ENCODE measurements at places on chromosomes 7 and 10.

DNA sequence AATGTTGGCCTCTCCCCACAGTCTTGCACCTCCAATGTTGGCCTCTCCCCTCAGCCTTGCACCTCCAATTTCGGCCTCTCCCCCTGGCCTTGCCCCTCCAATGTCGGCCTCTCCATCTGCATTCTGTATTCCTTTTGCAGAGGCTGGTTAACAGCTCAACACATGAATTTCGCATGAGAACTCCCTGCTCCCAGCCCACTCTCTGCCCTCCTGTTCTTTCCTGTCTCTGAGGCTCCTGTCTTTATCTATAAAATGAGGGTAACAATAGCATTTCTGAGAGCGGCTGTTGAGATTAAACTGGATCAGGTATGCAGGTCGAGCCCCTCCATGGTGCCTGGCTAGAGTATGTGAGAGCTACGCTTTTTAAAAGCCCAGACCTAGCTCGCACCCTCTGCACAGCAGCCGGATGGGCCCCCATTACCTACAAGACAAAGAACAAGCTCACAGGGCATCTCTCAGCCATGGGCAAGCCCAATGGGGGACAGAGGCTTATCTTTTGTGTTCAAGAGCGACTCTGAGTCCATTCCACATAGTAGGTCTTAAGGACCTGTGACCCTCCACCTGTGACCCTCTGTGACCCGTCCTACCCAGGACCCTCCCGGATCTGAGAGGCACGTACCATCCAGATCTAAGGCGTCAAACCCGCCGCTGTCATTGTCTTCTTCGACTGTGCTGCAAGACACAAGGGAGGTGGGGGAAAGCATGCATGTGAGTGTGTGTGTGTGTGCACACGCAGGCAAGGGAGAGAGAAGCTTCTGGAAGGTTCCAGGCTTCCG lies 82.2 kb upstream of the GNA12 start:
- no peak for DNase-seq

DNA sequence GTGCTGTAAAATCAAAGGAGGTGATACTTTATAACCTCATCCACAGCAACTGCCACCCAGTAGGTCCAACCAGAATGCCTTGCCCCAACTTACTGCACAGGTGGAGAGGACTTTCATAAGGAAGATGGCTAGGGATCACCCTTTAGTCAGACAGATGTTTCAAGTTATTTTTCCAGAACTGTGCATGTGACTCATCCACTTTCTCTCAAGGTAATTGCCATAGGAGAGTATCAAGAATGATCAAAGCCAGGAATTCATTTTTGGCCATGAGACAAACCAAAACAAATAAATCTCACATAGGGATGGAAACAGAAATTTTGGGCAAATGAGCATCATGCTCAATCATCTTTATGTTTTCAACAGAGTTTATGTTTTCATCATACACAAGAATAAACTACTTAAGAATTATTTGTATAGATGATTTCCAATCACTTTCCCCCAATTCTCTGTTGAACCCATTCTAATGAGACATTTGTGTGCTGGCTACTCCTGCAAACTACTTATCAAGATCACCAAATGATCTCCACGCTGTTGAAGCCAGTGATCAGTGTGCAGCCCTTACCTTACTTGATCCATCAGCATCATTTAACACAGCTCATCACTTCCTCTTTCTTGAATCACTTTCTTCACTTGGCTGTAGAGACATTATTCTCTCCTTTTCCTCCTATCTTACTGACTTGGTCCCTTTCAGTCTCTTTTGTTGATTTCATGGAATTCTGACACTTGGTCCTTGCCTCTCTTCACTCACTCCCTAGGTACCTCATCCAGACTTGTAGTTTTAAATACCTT lies 74.0 kb downstream of the SLC16A9 start:
- DNase-seq, result no peak

DNA sequence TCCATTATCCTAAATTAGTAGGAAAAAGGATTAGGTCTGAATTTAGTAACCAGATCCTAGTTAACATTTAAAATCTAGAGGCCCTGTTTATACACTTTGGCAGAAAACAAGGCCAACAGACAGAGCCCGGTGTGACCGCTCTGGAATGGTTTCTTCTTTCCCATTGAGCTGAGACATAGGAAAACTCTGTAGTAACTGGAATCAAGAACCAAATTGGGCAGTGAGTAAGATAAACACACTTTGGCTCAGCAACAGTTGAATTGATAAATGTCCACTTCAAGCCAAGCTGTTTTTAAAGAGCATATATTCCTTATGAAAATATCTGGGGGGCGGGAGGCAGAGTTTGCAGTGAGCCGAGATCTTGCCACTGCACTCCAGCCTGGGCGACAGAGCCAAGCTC lies 343.7 kb upstream of the SEMA3A start:
- no peak for DNase-seq

GRCh38 chr10:132113206-132113605 lies 47.5 kb downstream of the JAKMIP3 start:
- no peak for DNase-seq

DNA sequence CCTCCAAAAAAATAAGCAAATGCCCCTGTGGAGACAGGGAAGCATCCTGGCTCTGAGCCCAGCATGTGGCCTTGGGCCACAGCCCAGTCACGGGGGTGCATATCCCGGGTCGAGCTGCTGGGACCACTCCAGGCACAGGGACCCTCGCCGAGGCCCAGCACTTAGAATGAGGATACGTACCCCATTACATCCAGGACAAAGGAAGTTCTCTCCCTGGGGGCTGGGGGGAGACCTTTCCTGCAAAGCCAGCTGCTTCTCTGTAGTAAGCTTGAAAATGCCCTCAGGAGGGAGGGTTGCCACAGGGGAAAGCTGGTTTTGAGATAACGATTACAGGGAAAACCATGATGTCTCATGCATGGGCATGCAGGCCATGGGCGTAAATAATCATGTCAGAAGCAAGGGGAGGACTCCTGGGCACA lies 75.5 kb downstream of the HIPK2 start:
- no peak for DNase-seq

DNA sequence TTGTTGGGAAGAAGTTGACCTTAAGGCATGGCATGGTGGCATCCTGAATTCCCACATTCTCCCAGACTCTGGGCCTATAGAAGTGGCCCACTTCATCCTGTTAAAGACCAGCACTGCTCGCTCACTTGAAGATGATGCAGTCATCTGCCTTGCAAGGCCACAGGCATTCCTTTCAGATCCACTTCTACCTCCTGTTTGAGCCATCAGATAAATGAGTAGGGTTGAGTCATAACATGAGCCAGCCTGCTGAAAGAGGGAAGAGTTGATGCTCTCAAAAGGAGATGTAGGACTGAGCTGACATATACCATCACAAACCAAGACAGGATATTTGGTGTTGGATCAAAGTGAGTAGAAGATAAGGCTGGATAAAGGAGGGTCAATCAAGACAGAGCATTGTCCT lies 1.5 kb upstream of the EBLN1 start:
- DNase-seq, result no peak

GRCh38 chr10:93589648-93590562 lies 11.1 kb downstream of the RBP4 start:
- no peak for DNase-seq

DNA sequence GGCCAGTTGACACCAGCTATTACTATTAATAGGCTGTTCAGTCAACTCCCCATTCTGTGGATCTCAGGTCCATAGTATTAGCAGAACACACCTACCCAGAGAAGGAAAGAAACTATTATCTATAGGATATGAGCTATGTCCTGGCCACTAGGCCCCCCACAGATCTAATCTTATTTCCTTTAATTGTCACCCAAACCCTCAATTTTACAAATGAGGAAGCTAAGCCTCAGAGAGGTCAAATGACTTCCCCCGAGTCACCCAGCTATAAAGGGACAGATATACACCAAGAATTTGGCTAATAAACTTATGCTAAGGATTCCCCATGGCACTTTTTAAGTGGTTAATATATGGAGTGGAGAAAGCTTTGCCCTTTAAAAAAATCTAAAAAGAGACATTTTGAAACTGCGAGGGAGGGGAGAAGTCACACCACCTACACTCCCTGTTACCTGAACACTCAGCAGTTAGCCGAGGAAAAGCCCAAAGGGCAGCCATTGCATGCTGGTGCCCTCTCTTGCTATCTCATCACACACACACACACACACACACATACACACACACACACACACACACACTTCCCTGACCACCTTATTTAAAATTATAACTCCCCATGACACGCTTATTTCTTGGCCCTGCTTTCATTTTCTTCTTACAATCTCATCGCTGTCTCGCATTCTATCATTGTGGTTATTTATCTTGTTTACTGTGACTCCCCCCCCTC lies 157.0 kb upstream of the ADO start:
- no peak for DNase-seq

DNA sequence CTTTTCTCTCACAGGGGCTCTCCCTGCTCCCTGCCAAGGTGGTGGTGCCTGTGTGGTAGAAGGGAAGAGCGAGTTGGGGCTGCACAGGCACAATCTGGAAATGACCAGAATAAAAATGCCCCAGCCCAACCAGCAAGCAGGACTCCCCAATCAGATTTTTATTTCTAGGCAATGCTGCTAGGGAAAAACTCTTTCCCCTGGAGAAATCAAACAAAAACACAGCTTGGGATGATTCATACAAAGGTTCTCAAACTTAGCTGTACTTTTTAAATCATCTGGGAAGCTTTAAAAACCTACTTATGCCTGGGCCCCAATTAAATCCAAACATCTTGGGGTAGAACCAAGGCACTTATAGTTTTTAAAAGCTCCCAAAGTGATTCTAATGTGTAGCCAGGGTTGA lies 243.2 kb downstream of the HTR7 start:
- no peak for DNase-seq

- DNase-seq, result no peak
These were observed 63.9 kb upstream of the SORCS3 start for GRCh38 chr10:104577163-104577562.

- no peak for DNase-seq
These were observed 49.8 kb downstream of the KLF6 start for GRCh38 chr10:3735175-3735574.

GRCh38 chr7:113370910-113371309 lies 252.6 kb upstream of the SMIM30 start:
- DNase-seq, result no peak

- DNase-seq, result no peak
These were observed 4.6 kb upstream of the RHEB start for GRCh38 chr7:151524331-151524730.

DNA sequence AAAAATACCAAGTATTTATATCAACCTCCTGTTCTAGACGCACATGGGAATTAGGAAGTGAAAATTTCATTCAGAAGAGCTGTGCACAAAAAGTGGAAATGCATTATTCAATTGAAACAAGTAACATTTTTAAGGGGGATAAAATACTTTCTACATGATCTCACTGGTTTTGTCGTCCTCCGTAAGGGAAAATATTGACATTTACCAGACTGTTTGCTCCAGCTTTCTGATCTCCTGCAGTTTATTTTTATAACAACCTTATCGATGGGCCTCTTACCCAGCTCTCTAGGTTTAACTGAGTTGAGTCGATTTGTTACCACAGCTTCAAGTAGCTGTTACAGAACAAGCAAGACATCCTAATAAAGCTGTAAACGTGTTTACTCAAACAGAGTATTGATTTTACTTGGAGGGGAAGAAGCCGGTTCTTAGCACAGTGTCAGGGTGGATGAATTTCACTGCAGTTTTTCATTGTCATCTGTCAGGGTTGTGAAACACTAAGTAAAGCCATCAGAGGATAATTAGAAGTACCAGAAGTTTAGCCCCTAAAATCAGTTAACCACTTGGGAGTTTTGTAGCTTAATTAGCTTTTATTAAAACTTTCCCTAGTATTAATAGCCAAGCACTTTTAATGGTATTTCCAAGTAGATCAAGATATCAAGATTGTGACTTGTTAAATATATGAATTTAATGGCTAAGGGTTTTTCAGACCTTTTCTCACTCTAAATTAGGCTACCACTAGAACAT lies 142.6 kb upstream of the KAT6B start:
- no peak for DNase-seq

- no peak for DNase-seq
These were observed 136.4 kb upstream of the AOAH start for GRCh38 chr7:36860681-36861080.

DNA sequence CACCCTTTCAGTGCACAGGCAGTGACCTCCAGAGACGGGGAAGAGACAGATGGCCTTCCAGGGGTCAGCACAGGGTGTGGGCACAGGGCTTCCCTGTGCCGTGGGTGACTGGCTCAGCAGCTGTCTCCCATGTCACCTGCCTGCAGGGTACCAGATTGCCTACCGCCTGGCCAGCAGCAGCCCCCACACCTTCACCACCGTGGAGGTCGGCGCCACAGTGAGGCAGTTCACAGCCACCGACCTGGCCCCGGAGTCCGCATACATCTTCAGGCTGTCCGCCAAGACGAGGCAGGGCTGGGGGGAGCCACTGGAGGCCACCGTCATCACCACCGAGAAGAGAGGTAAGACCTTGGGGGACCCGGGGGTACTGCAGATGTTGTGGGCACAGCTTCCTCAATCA lies 536.5 kb upstream of the FOXK1 start:
- DNase-seq, result no peak

DNA sequence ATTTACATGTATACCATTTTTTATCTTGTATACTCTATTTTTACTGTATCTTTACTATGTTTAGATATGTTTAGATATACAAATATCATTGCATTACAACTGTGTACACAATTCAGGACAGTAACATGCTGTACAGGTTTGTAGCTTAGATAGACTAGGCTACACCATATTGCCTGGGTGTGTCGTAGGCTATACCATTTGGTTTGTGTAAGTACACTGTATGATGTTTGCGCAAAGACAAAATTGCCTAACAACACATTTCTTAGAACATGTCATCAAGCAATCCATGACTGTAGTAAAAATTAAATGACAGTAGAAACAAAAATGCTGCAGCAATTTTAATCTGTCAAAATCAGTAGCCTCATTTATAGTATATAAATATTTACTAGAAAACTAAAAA lies 812.2 kb downstream of the GRM8 start:
- DNase-seq, result no peak

DNA sequence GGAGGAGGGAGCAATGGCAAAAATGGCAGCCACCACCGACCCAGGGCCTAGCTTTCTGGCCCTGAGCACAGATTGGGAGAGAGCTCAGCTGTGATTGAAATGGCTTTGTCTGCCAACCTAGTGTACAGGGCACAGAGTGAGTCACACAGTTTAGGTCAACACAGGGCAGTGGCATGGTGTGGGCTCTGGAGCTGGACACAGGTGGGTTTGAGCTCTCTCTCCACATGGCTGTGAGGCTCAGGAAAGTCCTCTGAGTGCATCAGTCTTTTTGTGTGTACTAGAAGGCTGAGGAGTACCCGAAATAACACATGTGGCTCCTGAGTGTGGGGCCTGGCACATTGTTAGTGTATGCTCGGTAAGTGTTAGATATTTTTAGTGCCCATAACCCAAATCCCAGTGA lies 60.2 kb upstream of the LOXL4 start:
- DNase-seq, result no peak

All from activated CD4-positive, alpha-beta T cell treated with anti-CD3 and anti-CD28 coated beads, Interleukin-2, amount 50 U/mL, for 1 hour (primary cell).